ENCODE measurements at places on chromosomes 2 and 18.

GRCh38 chr18:54358495-54359040 lies 862 bp downstream of the C18orf54 start:
- no peak for DNase-seq

- no peak for DNase-seq
Measured at GRCh38 chr2:33763671-33764310, 164.7 kb upstream of the FAM98A start.

- DNase-seq, result no peak
Measured at GRCh38 chr18:3265564-3266033, 3.7 kb downstream of the MYL12B start.

DNA sequence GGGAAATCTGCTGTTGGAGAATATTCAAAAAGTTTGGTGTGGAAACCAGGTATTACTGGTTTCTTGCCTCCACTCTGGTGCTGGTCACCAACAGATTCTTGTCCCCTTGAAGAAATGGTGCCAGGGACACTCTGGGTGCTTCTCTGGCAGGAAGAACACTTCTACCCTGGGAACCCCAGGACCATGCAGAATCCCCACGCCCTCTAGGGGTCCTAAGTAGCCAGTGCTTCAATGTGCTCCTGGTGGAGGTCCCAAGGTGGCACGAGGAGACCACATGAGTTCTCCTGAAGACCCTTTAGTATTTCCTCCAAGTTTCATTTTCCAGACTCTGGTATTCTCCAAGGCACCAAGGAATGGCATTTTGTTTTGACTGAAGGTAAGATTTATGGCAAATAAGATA lies 380.6 kb downstream of the TSN start:
- no peak for DNase-seq
